CD4-positive, alpha-beta T cell treated with Interleukin-4 for 1 hour (primary cell): ENCODE measurements at places on chromosomes 5 and 9.

- DNase-seq: no peak
Observed at GRCh38 chr5:67774267-67774552, 441.3 kb upstream of the PIK3R1 start.

- no peak for DNase-seq
Observed at GRCh38 chr5:170195961-170196360, 36.8 kb upstream of the C5orf58 start.

DNA sequence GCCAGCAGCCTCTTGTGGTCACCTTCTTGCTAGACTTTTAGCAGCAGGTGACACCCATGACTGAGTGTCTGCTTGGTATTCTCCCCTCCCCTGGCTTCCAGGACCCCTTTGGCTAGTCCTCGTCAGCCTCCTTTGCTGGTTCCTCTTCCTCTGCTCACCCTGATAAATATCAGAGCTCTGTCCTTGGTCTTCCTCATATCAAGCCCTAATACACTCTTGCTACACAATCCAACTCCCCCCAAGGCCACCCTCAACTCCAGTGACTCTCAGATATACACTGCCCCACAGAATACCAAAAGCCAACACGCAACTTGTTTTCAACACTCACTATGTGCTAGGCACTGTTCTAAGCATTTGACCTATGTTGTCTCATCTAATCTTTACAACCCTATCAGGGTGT lies 30.3 kb upstream of the LCP2 start:
- DNase-seq: no peak

- DNase-seq: peak; percentile 31
Observed at GRCh38 chr5:135578685-135579341, at the start of gene CXCL14. CXCL14 (minus strand) TSS chr5:135578991; CDS start chr5:135578778, 213 bp downstream.

DNA sequence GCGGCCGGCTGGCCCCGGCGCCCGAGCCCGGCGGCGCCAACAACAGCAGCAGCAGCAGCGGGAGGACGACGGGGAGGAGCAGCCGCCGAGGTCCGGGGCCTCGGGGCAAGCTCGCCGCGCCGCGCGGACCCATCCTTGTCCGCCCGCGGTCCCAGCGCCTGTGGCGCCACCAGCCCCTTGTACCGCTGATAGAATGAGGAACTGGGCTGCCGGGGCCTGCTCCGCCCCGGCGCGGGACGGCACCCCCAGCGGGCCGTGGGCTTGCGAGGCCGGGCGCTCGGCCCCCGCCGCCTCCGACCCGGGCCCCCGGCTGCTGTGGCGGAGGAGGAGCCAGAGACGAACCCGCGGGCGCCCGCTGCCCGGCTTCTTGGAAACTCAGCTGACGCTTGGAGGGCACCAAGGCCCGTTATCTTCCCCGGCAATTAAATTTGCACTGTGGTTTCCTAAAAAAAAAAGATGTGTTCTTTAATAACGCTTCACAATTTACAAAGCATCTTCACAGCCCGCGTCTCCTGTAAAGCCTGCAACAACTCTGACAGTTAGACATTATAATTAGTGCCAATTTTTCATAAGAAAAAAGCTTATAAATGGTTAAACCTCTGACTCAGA lies at the start of gene ARSB:
TSS of gene ARSB (minus strand) at position 195 of the 609 bp plus-strand sequence. CDS start at position 133, 62 bp downstream.
- peak; percentile 69 for DNase-seq

GRCh38 chr5:174514325-174514724 lies 210.1 kb upstream of the MSX2 start:
- DNase-seq: no peak

GRCh38 chr5:10441992-10442435 lies 335 bp downstream of the ROPN1L start:
- DNase-seq: no peak

- no peak for DNase-seq
Observed at GRCh38 chr5:3509290-3509689, 86.3 kb upstream of the IRX1 start.

DNA sequence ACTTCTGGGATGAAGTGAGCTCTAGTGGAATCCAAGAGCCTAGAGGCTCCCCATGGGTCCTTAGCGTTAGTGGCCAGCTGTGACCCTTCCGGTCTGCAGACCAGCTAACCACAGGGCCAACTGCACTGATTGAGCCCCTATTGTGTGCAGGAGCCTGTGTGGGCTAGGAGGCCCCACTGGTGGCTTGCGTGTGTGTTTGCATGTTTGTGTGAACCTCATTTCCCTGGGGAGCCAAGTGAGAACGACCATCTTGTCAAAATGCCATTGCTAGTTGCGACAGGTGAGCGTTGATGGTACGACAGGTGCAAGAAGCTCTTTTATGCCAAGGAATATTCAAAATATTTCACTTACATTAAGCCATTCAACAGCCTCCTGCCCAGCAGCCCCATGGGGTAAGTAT lies 44.1 kb upstream of the ANKRD33B start:
- DNase-seq: no peak

DNA sequence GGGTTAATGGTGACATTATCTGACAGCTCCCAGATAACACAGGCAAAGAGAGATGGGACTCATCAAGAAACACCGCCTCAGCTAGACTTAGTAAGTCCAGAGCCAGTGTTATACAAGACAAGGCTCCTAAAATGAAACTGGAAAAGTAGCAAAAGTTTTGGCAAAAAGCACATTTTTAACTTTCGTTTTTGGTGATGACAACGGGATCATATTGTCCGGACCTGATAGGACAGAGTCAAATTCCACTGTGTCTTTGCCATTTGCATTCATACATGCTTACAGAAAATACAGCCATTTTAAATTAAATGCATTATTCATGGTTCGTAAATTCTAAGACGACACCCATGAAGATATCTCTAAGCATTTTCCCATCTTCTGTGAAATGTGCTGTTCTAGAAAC lies 152.1 kb downstream of the CRB2 start:
- no peak for DNase-seq

DNA sequence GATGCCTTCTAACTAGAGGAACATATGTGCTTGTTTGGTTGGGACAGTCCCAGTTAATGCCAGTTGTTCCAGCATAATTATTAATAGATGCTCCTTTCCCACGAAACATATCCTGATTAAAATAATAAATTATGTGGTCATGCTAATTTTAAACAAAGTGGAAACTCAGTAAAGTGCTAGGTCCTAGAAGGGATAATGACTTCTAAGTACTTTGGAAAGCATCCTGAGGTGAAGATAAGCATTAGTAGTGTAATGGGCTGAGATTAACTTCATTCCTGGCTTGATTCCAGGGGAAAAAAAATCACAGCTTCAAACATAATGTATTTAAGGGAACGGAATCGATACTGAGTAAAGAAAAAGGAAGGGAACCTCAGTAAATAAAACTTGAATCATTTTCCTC lies 213.7 kb upstream of the SNX2 start:
- no peak for DNase-seq

- no peak for DNase-seq
Observed at GRCh38 chr9:115799734-115800133, 353.9 kb upstream of the PAPPA start.

GRCh38 chr9:710951-711745 lies 130.3 kb upstream of the DMRT1 start:
- DNase-seq: no peak

GRCh38 chr5:73814233-73814846 lies 188.3 kb downstream of the ARHGEF28 start:
- DNase-seq: no peak

GRCh38 chr9:71515626-71516025 lies 252.7 kb downstream of the CEMIP2 start:
- no peak for DNase-seq

GRCh38 chr5:38874948-38875456 lies 29.2 kb downstream of the OSMR start:
- no peak for DNase-seq

DNA sequence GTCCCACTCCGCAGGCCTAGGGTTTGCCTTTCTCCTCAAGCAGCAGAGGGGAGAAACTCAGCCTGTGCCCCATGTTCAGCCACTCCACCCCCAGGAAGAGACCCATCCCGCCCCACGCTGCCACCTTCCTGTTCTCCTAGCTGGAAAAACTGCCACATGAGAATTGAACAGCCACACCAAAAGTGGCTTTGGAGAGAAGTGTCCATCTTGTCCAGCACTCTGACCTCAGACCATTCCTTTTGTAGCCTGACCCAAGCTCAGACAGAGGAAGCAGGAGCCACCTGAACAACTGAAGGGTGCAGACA lies 8.3 kb upstream of the SLC25A48 start:
- DNase-seq: no peak

GRCh38 chr5:33890131-33891032 lies 1.4 kb downstream of the ADAMTS12 start:
- no peak for DNase-seq

GRCh38 chr9:86783884-86784283 lies 163.4 kb downstream of the GAS1 start:
- no peak for DNase-seq

DNA sequence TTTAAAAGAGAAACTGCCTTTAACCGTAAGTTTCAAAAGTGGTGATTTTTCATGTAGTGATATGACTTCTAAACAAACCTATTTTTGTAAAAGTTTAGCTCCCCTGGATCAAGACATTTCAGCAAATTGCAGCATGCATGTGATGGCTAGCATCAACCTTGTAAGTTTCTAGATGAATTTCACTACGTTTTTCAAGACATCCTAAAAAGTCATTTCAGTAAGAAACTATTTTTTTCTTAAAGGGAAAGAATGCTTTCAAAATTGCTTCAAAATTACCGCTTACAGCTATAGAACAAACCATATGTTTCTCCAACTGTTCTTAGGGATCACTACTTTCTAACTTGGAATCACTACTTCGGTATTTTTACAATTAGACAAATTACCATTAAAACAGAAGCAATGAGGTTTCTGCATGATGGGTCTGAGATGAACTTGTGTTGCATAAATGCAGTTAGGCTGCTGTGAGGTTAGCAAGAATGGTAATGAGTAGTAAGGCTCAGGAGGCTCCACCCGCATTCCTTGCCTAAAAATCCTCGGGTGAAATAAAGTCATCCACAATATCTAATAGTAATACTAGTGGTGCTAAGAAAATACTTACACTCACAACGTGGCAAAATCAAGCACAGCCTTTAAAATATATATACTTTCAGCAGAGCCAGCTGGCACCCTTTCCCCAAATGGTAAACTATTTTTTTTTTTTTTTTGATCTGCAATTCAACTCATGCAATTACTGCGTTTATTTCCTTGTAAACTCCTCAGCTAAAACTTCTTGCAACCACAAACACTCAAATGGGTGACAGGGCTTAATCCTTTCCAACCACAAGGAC lies 53.8 kb downstream of the CDC14B start:
- DNase-seq: no peak

DNA sequence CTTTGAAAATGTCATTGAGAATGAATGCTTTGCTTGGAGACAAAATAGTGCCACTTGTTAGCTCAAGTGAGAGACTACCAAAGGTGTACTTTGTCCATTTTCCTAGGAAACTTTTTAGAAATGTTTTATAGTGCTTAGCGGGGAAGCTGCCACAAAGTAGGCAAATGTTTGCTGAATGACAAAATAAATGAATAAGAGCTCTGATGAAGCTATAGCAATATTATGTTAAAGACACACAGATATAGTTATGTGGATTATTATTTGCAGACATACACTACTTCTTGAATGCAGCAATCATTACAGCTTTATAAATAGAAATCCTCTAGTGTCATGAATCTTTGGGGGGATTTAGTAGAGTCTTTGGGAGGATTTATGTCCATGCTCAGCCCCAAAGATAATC lies 92.7 kb upstream of the C6 start:
- DNase-seq: no peak

DNA sequence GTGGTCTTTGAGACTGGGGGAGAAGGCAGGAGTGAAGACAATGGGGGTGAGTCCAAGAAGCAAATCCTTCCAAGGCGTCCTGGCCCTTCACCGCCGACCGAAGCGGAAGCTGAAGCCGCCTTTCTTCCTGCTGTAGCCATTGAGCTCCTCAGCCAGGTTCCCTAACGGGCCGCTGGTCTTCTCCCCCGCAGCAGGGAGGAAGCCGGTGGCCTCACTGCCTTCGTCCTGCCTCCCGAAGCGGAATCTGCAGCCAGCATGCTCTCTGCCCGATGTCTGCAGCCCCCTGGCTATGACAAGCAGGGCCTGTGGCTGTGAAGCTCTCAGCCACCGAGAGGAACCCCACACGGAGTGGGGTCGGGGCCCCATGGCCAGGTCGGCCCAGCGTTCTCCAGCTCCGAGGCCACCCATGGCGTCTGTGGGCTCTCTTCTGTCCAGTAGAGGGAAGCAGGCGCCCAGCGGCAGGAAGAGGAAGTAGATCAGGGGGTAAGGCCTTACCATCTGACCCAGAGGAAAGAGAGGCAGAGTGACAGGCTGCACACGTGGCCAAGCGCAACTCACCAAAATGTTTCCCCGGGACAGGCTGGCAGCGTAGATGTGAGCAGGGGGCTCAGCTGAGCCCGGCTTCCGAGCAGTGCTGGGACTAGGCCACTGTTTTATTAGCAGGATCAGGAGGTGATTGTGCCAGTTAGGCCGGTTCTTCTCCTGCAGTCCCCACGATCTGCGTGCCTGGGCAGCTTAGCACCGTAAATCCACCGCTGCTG lies 3.1 kb downstream of the QRFP start:
- peak; percentile 2 for DNase-seq

DNA sequence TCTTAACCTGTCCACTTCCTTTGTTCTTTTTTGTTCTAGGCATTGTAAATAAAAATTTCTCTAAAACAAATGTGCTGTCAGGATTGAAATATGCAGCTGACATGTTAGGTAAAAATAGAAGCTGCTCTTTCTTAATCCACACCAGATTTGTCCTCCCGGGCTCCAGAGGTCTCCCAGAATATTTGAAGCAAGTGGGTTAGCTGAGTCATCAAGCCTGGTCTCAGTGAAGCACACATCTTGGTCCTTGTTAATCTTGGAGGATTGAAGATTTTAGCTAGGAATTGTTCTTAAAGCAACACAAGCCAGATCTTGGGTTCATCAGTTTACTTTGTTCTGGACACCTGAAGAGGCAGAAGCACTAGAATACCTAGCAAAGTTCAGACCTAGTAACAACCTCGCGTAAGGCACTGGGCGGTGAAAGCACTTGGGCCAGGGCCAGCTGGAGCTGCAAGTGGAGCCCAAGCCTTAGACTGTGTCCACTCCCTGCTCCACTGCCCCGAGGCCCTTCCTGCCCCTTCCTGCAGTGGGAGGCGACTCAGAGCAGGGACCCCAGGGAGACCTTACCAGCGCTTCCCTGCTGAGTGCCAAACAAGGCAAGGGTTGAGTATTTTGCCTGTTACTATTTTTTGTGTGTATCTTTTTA lies 36.5 kb downstream of the HABP4 start:
- no peak for DNase-seq

DNA sequence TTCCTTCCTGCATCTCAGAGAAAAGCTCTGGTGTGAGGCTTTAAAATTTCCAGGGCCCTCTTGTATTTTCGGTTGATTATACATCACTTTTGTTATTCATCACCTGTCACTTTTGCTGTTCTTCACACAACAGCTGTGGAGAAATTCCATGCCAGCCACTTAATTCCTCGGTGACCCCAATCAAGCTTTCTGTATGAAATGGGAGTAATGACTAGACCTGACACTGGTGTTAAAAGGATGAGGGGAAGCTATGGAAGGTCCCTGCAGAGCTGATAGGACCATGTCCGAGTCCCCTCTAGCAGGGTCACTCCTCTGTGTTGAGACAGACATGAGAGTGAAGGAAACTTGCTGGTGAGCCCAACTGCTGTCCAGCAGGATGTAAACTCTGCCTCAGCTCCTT lies 59.7 kb downstream of the GPR21 start:
- no peak for DNase-seq

GRCh38 chr5:2333291-2333690 lies 418.2 kb downstream of the IRX2 start:
- DNase-seq: no peak
